ENCODE measurements at places on chromosomes 2 and 18.
A peak's percentile ranks its signal among the peaks of the same experiment; 100 is the strongest.

DNA sequence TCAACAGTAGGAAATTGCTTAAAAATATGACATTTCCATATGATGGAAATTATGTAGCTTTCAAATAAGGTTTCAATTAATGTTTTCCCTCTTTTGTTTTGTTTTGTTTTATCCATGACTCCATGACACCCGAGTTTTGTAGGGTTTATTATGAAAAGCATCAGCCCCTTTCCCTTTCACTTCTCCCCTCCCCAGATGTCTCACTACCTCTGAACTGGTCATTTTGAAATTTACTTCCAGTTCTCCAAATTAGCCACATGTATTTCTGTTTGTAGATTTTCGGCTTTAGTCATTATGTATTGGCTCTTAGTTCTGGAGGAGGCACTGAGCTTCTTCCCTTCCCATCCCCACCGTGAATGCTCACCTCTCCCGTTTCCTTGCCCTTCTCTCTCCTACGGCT lies 18.6 kb upstream of the VPS4B start:
- DNase-seq = no peak

GRCh38 chr2:238009563-238009962 lies 42.7 kb downstream of the UBE2F start:
- no peak for DNase-seq

GRCh38 chr2:119085613-119086012 lies 72.9 kb downstream of the C1QL2 start:
- DNase-seq = no peak

DNA sequence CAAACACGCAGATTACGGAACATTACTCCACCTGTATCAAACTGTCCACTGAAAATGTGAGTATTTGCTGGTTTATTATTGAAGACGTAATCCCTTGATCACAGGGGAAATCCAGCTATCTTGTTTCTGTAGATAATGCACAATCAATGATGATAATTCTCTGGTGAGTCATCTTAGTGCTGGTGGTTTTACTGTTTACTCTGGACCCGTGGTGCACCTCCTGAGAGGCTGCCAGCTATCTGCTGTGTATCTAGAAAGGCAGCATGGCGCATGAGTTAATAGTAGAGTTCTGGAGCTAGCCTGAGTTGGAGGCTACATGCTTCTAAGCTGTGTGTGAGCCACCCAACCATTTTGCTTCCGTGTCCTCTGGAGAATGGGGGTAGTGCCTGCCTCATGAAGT lies 6.5 kb downstream of the NCAPH start:
- DNase-seq = no peak

- no peak for DNase-seq
Measured at GRCh38 chr18:61992923-61993322, 100.1 kb upstream of the RNF152 start.

DNA sequence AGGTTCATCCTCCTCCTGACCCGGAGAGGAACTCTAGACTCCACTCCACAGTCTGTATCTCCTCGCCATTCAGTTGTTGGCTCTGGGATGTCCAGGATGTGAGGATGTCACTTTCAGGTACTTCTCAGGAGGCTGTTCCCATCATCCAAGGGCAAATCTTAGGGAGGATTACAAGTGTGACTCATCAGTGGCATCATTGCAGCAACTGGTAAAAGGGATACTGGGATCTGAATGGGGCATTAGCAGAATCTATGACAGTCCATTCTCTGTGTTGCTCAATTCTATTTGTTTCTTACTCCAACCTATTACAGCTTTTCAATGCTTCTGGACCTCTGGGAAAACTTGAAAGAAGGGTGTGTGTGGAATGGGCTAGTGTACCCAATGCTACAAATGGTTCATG lies 81.5 kb upstream of the FN1 start:
- DNase-seq = no peak

DNA sequence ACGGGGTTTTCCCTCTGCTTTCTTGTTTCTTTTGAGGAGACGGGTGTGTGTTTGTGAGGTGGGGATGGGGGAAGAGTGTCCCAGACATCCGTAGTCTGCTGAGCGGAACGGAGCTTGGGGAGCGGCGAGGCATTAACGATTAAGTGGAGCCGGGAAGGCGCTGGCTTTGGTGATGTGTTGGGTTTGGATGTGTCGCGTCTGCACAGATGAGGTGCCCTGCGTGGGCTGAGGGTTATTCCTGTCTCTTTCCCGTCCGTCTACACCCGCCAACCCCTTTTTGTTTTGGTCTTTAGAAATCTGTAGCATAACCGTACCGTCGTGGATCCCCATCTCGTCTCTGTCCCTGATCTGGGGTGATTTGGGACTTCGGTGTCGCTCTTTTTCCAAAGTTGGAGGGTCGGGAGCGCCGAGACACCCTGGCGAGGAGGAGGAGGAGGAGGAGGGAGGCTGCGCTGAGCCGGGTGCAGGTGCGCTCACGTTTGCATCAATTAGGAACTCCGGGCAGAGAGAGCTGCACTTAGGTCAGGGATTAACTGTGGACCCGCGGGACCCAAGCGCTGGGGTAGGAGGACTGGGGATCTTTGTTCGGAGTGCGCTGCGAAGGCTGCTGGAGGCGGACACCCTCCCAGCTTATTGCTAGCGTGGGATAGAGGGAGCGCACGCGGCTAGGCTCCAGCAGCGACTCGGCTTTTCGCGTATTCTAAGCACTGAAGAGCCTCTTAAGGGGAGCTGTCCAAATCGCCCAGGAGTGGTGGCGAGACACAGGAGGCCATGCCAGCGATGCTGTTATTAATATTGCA lies 720.3 kb downstream of the DPP10 start:
- DNase-seq = no peak

GRCh38 chr2:42949125-42949524 lies 156.7 kb upstream of the HAAO start:
- peak; percentile 79 for DNase-seq

GRCh38 chr18:62877411-62878221 lies 162.3 kb downstream of the PHLPP1 start:
- no peak for DNase-seq

- DNase-seq = no peak
Measured at GRCh38 chr2:193566886-193567285, 1372.2 kb upstream of the TMEFF2 start.

- DNase-seq = no peak
Measured at GRCh38 chr2:202716953-202717597, 82.3 kb downstream of the FAM117B start.

GRCh38 chr2:70123051-70123828 lies 36.0 kb downstream of the PCBP1 start:
- no peak for DNase-seq

- DNase-seq = no peak
Measured at GRCh38 chr2:9765611-9766531, 77.4 kb upstream of the TAF1B start.

DNA sequence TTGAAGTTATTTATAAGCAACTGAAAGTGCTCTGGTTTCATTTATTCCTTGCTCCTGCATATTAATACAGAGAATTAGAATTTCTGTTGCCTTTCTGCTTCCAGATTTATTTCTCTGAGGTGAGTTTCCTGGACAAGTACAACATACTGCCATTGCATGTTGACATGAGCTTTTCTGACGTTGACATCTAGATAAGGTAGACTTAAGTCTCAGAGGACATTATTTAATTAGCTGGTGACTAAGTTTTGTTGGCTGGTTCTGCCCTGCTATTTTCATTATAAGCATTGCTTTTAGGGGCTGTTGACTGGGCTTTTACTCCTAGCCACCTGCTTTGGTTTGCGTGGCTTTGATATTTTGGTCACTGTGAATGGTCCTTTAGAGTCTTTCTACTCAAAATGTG lies 282.9 kb upstream of the SPRED2 start:
- no peak for DNase-seq

- DNase-seq = no peak
Measured at GRCh38 chr2:156769802-156770201, 333.6 kb downstream of the GPD2 start.

- DNase-seq = no peak
Measured at GRCh38 chr18:378079-378478, 110.2 kb upstream of the THOC1 start.

GRCh38 chr18:76382275-76382674 lies 112.8 kb downstream of the ZNF516 start:
- no peak for DNase-seq

DNA sequence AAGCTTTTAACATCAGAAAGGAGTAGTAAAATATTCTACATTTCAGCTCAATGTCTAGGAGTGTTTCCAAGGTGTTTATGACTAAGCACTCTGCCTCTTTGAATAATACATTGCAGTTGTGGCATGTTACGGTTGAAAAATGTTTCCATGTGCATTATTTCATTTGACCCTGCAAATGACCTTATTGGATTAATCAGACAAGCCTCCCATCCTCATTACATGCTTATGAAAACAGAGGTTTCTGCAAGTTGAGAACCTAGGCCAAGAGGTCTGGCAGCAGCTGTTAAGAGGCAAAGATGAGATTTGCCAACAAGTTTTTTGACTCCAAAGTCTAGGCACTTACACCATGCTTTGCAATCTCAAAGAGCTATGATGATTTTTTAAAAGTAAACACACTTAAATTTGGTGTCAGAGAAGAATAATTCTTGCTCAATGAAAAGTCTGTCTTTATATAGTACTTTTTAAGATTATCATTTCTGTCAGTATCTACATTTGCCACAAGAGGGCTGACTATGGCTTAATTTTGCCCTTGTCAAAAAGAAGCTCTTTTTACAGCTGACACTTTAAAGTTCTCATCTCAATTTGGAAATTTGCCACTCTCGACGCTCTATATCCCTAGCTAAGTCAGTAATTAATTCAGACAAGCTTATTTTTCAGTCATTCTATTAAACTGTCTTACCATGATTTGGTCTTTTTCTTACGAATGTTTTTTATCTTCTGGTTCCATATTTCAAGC lies 260.6 kb downstream of the PAX3 start:
- DNase-seq = no peak

DNA sequence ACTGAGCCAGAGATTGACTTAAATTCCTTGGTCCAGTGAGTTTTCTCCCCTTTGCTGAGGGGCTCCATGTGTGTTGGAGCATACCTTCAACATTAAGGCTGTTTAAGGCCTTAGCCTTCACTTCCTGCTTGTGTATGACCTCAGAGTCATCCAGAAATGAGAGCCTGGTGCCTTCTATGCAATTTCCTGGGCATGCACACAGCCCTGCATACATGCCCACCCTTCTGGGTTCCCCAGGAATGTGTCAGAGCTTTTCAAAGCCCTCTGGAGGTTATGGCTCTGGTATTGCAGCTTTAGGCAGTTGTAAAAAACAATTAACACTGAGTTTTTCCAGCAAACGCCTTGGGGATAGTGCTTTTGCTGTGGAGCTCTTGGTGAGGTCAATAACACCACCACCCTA lies 16.7 kb downstream of the IL1R1 start:
- no peak for DNase-seq

DNA sequence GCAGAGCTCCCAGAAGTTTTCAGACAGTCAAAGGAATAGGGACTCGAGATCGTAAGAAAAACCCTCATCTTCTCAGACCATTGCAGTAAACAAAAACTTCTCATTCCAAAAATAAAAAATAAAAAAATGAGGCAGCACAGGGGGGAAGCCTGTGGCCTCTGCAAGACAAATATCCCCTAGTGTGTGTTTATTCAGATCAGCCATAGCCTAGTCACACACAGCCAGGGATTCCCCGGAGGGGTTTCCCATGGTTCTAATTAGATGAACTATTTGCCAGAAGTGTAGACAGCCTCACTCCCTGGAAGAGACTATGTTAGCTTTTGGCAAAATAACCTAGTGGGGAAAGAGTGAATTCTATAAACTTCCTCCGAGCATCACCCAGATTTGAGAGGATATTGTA lies 122.9 kb upstream of the KLF7 start:
- DNase-seq = no peak

Measured in Jurkat, Clone E6-1 (cell line).